ENCODE measurements at places on chromosomes 4 and X.

DNA sequence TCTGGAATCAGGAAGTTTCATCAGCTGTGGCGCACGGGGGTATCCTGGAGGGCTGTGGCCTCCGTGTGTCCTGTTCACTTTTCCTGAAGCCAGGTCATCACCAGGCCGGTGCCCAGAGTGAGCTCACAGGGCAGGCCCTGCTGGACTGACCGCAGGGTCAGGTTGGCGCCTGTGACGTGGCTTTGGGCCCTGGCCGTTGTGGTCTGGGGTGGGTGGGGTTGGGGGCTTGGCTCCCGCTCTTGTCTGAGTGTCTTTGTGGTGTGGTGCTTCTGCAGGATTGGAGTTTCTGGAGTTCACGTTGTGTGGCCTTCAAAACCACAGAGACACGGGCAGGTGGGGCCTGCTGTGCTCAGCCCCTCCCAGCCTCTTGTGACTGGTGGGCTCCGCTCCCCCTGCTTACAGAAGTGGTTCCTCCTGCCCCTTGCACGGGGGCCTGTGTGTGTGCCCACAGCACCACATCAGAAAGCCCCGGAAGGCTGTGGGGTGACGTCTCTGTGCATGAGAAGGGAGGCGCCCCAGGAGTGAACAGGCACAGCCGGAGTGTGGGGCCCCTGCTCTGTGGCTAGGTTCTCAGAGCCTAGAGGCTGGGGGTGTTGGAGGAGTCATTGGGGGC, 9.5 kb downstream of the RGS12 start:
- no peaks in the 10 kb centered on the region for H3K27me3 ChIP-seq
- H3K4me1 ChIP-seq = peaks cover 53% of the 10 kb centered on the region
- peak overlapping the region; percentile 62 for H3K4me3 ChIP-seq

GRCh38 chr4:52689096-52689495, 30.0 kb upstream of the USP46 start:
- no peaks in the 10 kb centered on the region for H3K36me3 ChIP-seq
- H3K27ac ChIP-seq = no peak overlapping the region
- no peak overlapping the region for H3K4me3 ChIP-seq
- H3K27me3 ChIP-seq = no peaks in the 10 kb centered on the region

DNA sequence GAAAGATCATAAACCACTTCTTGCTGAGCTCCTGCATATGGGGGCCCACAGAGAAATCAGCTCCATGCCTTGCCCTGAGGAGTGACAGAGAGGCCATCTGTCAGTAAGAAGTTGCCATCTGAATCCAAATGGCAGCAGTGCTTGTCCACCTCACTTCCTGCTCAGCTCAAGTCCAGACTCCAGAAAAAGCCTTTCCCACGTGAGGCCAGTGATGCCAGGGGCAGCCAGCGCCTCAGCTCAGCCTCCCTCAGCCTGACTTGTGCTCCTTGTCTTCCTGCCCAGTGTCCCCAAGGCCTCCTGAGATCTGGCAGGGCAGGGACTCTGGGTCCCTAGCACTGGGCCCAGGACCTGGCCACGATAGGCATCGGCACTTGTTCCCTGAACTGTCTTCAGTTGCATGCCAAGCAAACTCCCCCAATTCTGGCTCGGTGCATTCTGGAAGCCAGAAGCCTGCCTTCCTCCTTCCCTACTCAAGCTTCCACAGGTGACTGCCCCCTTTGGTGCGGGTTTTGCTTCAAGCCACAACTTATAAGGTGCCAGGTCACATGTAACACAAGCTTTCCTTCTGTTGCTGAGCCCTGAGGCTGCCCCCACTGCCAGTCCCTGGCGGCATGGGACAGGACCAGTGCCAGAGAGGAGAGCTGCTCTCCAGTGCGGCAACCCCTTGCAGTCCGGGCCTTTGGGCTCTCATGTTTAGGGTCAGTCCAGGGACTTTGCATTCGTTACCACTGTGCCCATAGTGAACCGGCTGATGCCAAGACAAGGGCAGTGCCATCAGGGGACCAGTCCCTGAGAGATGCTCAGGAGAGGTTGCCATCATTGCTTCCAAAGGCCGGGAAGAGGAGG, 2.2 kb downstream of the ZNF185 start:
- no peaks in the 10 kb centered on the region for H3K4me1 ChIP-seq
- no peak overlapping the region for H3K27ac ChIP-seq
- H3K4me3 ChIP-seq = no peak overlapping the region
- no peaks in the 10 kb centered on the region for H3K27me3 ChIP-seq
- H3K36me3 ChIP-seq = no peaks in the 10 kb centered on the region

DNA sequence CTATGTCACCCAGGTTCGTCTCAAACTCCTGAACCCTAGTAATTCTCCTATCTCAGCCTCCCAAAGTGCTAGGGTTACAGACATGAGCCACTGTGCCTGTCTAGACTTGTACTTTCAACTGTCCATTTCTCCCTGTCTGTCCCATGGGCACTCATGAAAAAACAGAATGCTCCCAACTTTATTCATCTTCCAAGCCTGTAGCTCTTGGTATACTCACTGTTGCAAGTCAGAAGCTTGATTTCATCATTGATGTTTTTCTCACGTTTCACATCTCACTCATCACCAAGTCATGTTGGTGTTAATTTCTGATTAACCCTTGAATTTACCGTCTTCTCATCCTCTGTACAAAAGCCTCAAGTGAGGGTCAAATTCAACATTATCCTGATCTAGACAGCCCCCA, 7.3 kb upstream of the SRP72 start:
- H3K27ac ChIP-seq = no peak overlapping the region
- H3K36me3 ChIP-seq = peaks cover 8% of the 10 kb centered on the region
- DNase-seq = no peak
- H3K27me3 ChIP-seq = no peaks in the 10 kb centered on the region

DNA sequence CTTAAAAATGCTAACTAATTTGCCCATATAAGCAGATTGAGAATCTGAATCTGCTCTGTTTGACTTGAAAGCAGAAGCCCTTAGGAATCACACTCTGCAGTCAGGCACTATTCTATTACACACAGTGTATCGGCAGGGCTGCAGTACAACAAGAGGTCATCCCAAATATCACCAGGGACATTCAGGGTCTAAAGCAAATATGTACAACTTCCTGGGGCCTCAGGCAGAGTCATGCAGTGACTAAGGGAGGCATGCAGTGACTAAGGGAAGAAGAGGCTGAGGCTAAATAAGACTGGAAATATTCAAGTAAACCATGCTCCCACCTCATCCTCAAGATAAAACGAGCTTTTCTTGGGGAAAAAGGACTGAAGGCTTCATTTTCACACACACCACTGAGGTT, 20.9 kb downstream of the MAPK10 start:
- H3K27me3 ChIP-seq = no peaks in the 10 kb centered on the region
- H3K36me3 ChIP-seq = no peaks in the 10 kb centered on the region
- H3K27ac ChIP-seq = no peak overlapping the region

GRCh38 chrX:100973411-100973810, 3.9 kb downstream of the ARL13A start:
- H3K36me3 ChIP-seq = no peaks in the 10 kb centered on the region
- H3K27ac ChIP-seq = no peak overlapping the region
- no peak for DNase-seq
- no peaks in the 10 kb centered on the region for H3K4me1 ChIP-seq
- no peaks in the 10 kb centered on the region for H3K27me3 ChIP-seq

- no peak overlapping the region for H3K4me3 ChIP-seq
- no peaks in the 10 kb centered on the region for H3K36me3 ChIP-seq
These were observed 345.1 kb upstream of the TACR3 start for GRCh38 chr4:104064646-104065577.

GRCh38 chr4:154183264-154183663, 308.3 kb downstream of the DCHS2 start:
- H3K36me3 ChIP-seq = no peaks in the 10 kb centered on the region
- no peaks in the 10 kb centered on the region for H3K27me3 ChIP-seq
- no peak overlapping the region for H3K4me3 ChIP-seq
- no peak for DNase-seq
- H3K4me1 ChIP-seq = no peaks in the 10 kb centered on the region

DNA sequence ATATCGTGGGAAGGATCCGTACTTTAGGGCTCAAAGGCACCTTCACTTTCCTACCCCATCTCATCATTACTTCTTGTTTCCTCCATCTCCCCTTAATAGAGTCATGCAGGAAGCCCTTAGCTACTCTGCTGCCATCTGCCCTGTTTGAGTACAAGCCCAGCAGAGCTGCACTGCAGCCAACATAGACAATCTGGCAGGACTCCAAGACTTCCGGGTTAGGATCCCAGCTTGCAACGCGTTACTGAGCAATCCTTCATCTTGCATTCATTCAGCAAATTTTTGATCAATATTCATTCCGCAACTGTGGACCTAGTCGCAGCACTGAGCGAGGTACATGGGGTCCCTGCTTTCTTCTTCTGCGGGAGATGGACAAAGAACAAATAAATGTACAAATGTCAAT, 344.9 kb downstream of the BCOR start:
- H3K4me1 ChIP-seq = no peaks in the 10 kb centered on the region
- no peaks in the 10 kb centered on the region for H3K27me3 ChIP-seq
- no peaks in the 10 kb centered on the region for H3K36me3 ChIP-seq
- DNase-seq = no peak
- H3K27ac ChIP-seq = no peak overlapping the region
